ENCODE measurements at places on chromosomes 11 and 22.
A peak's percentile ranks its signal among the peaks of the same experiment; 100 is the strongest.

DNA sequence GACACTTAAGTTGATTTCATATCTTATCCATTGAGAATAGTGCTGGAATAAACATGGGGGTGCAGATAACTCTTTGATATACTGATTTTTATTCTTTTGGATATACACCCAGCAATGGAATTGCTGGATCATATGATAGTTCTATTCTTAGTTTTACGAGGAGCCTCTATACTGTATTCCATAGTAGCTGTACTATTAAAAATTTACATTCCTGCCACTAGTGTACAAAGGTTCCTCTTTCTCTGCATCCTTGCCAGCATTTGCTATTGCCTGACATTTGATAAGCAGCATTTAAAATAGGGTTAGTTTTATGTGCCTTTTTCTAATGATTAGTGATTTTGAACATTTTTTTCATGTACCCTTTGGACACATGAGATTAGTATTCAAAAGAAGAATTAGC lies 554.2 kb downstream of the JRKL start:
- no peak for DNase-seq

GRCh38 chr22:27677905-27678458 lies 123.6 kb downstream of the MN1 start:
- DNase-seq = no peak

GRCh38 chr11:64754919-64755662 lies 4.7 kb downstream of the PYGM start:
- no peak for DNase-seq

- no peak for DNase-seq
Observed at GRCh38 chr11:19912958-19913892, 200.6 kb downstream of the NAV2 start.

GRCh38 chr11:118002010-118002540 lies 15.9 kb downstream of the IL10RA start:
- DNase-seq = peak; percentile 34

DNA sequence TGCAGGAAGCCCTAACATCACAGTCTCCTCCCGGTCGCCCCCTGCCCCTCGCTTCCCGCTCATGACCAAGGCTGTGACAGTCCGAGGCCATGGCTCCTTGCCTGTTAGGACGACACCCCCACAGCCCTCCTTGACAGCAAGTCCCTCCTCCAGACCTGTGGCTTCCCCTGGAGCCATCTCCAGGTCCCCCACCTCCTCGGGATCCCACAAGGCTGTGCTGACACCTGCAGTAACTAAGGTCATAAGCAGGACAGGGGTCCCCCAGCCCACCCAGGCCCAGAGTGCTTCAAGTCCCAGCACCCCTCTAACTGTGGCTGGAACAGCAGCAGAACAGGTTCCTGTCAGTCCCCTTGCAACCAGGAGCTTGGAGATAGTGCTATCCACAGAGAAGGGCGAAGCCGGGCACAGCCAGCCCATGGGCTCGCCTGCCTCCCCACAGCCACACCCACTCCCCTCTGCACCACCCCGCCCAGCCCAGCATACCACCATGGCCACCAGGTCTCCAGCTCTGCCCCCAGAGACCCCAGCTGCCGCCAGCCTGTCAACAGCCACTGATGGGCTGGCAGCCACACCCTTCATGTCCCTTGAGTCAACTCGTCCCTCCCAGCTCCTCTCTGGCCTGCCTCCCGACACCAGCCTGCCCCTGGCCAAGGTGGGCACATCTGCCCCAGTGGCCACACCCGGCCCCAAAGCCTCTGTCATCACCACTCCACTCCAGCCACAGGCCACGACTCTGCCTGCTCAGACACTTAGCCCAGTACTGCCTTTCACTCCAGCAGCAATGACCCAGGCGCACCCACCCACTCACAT lies 63.2 kb downstream of the OTOG start:
- no peak for DNase-seq

- no peak for DNase-seq
Observed at GRCh38 chr11:15707194-15707593, 592.5 kb downstream of the INSC start.

DNA sequence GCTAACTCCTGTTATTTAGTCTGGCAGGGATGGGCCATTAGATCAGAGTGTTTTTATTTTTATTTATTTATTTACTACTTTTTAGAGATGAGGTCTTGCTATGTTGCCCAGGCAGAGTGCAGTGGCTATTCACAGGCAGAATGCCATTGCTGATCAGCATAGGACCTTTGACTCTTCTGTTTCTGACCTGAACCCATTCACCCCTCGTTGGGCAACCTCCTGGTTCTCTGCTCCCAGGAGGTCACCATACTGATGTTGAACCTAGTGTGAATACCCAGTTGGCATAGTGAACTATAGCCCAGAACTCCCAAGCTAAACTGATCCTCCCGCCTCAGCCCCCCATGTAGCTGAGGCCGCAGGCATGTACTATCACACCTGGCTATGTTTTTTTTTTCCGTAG lies 16.5 kb upstream of the CECR2 start:
- no peak for DNase-seq

DNA sequence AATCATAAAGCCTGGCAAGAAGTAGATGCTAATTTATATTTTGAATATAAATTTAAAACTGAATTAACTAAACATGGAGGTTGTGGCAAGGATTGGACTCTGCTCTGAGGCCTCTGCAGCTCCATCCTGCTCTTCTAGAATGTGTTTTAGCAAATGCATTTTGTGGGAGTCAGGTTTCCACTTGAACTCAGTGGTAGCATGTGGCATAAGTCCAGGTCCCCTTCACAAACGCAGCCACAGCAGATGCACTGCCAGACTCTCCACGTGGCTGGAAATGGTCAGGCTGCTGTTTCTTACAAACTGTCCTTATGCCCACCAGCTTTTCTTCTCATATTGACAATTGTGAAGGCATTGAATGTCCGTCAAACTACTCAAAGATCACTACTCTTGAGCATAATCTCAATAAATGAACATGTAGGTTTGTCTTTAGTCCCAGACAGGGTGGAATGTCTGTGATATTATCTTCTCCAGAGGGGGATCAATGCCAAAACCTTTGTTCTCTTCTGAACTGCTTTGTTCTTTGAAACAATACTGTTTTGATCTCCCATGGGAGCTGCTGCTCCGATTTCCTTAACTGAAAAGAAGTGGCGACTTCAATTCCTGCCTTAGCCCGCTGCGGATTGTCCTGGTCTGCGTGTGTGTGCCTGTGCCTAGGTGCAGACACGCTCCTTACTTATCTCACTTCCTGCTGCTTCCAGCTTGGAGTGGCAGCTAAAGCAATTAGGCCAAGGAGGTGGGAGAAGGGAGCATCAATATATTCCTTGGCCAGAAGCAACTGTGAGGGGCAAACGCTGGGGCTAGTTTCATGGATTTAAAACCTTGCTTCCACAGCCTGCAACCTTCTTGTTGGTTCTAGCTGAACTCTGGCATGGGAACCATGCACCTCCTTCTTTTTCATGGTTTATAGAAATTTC lies 24.2 kb downstream of the EIF4G2 start:
- DNase-seq = no peak

GRCh38 chr22:36480941-36481392 lies 473 bp downstream of the TXN2 start:
- DNase-seq = no peak

- DNase-seq = no peak
Observed at GRCh38 chr11:116232364-116232828, 540.4 kb downstream of the BUD13 start.

DNA sequence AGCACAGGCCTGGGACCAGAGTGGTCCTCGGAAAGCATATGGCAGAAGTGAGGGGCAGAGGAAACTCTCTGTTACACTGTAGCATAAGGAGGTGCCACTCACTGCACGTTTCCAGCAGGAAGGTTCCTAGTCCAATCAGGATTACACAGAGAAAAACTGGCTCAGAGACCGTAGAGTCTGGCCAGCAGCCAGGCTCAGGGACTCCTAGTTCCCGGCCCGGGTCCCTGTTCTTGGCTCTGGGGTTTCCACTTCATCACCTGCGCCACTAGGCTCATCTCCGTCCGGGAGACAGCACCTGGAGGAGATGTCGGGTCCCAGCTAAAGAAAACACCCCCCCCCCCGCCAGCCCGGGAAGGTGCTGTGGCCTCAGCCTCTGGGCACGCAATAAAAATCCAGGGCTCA lies 1.1 kb downstream of the TTLL12 start:
- DNase-seq = no peak

- no peak for DNase-seq
Observed at GRCh38 chr11:119473226-119473625, 50.3 kb upstream of the THY1 start.

GRCh38 chr11:28924004-28924403 lies 815.8 kb downstream of the METTL15 start:
- no peak for DNase-seq

DNA sequence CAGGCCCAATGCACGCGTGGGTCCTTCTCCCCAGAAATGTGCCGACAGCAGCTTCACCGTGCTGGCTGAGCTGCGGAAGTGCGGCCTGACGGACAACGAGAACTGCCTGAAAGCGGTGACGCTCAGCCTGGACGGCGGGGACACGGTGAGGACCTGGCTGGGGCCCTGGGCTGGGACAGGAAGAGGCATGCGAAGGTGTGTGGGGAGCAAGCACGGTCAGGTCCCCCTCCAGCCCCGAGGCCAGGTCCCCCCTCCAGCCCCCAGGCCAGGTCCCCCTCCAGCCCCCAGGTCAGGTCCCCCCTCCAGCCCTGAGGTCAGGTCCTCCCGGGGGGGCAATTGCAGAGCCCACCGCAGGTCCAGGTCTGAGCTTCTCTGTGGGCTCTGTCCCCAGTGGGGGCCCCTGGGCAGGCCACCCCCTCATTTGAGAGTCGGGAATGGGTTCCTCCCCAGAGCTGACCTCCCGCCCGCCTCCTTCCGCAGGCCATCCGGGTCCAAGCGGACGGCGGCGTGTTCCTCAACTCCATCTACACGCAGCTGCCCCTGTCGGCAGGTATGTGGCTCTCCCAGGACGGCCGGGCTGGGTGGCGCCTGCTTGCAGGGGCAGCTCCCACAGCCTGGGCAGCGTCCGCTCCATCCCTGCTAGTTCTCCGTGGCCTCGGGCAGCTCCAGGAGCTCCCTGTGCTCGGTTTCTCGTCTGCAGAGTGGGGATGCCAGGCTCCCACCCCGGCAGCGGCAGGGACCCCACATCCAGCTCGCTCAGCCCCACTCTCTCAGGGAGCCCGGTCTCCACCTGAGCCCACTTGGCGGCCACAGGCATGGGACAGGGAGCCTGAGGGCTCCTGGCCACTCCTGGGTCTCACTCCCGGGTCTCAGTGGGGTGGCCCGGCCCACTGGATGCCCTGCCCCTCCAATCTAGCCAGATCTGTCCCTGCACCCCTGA lies 7.9 kb downstream of the MUC5B start:
- no peak for DNase-seq

DNA sequence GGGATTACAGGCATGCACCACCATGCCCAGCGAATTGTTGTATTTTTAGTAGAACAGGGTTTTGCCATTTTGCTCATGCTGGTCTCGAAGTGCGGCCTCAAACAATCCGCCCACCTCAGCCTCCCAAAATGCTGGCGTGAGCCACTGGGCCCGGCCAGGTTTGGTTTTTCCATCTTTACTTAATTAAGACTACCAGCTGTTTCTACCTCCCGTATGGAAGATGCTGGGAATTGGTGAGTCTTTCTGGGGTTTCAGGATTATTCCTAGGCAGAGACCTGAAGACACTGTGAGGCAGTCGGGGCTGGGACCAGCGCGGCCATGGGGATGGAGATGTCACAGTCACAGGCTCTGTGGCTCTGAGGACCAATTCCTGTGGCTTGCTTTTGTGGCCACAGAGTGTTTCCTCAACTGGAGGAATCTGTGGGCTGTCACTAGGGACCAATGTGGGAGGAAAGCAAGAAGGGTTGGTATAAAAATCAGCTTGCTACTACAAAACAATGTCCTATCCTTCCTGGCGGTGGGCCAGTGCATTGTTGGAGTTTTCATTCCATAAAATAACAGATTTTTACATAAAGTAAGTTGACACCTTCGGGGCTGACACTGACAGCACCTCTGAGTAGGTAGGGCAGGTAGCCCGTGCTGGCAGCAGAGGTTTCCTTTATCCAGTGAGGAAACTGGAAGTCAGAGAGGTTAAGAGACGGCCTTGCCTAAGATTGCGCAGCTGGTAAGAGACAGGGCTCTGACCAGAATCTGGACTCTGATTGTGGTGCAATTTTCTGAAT lies 8.4 kb upstream of the FTH1 start:
- DNase-seq = no peak

DNA sequence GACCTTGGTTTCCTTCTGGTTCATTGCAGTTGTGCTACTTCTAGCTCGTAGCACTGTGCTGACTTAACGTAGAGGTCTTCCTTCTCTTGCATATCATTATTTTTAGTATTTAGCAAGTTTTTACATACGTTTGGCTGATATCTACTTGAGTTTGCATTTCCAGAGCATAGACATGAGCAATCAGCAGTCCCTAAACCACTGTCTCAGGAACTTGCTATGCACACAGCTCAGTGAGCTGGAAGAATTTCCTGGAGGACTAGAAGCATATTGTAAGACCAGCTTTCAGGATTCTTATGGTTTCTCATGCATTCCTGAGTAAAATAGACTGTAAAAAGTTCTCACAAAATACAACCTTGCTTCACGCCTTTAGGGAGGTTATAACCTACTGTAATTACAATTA lies 226.7 kb upstream of the PDGFD start:
- DNase-seq = no peak

GRCh38 chr11:121510438-121510837 lies 57.7 kb upstream of the SORL1-AS1 start:
- DNase-seq = no peak

GRCh38 chr11:36356201-36356600 lies 60.1 kb downstream of the PRR5L start:
- no peak for DNase-seq

DNA sequence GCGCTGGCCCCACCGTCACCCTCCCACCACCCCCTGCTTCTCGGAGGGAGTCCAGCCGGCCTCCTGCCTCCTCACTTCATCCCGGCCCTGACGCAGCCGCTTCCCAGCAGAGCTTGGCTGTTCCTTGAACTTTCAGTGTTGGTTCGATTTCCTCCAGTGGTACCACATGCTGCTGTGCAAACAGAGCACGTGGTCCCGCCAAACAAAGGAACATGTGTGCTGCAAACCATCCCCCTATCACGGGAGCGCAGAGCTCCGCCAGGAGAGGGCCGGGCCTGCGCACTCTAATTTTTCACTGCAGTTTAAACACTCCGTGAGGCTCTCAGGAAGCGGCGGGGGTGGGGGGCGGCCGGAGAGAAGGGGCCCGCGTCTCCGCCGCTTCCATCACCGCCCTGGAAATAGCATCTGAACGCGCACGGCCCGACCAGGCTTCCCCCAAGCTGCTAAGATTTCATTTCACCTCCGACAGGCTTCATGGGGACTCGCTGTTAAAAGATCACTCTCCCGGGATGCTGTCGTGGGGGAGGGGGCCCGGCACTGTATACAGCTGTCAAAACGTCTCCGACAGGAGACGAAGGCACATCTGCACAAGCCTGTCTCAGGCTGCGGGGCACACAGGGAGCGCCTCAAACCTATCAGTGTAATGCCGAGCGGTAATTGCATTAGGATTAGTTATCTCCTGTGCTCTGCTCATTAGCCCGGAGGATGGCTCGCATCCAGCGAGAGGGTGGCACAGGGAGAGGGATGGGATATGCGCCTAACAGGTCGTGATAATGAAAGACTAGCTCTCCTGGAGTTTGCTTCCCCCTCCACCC lies 269.9 kb upstream of the SORL1-AS1 start:
- no peak for DNase-seq

Data from stimulated activated CD8-positive, alpha-beta memory T cell treated with anti-CD3 and anti-CD28 coated beads, Interleukin-7, amount 100 ng/mL, for 1 hour (primary cell).